MCF 10A (cell line): ENCODE measurements at places on chromosomes 4 and X. TPM values are rescaled to one million over a fixed set of nuclear protein-coding genes. Genes with fewer than 3 reads are reported as not detected.

SLC6A14 gene
- total RNA-seq, result 0.44 TPM in 1 of 2 replicates, not detected in the other

DNA sequence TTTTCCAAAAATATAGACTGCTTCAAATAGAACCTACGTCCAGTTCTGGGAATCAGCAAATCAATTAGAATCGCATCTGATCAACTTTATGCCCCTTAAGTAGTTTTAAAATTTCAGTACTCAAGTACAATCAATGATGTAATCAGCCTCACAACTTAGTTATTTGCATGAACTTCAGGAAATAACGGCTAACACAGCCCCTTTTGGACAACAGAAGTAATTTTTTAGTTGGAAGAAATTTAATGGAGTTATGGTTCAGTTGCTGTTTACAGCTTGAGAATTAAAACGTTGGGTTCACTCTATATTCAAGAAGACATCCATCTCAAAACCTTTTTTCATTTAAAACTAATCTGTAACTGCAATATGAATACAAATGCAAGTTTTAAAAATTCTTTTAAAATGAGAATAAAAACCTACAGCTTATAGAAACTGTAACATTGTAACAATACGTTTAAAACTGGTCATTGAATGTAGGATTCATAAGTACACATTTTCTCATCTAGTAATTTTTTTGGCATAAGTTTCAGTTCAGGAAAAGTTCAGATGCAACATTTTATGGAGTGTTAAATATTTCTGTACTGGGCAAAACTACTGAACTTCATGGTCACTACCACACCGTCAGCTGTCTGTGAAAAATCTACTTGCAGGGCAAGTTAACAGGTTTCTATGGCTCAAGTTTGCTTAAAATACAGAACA is 956 bp downstream of the TAPT1 start:
- H3K27ac ChIP-seq, result peak overlapping the region; percentile 61
- no peak for DNase-seq
- peaks cover 8% of the 10 kb centered on the region for H3K36me3 ChIP-seq
- peak overlapping the region; percentile 73 for H3K4me3 ChIP-seq
- no peaks in the 10 kb centered on the region for H3K27me3 ChIP-seq
- H3K4me1 ChIP-seq, result peaks cover 27% of the 10 kb centered on the region

- H3K4me1 ChIP-seq, result no peaks in the 10 kb centered on the region
- H3K4me3 ChIP-seq, result no peak overlapping the region
- no peaks in the 10 kb centered on the region for H3K36me3 ChIP-seq
- H3K27ac ChIP-seq, result no peak overlapping the region
- DNase-seq, result no peak
Observed at GRCh38 chr4:123430031-123430430, 33.4 kb downstream of the SPRY1 start.

NAT8L gene
- total RNA-seq, result 0.79 and 0.93 TPM in 2 replicates

GRCh38 chr4:67939195-67939594 is 24.1 kb downstream of the TMPRSS11A start:
- H3K36me3 ChIP-seq, result no peaks in the 10 kb centered on the region
- H3K27me3 ChIP-seq, result no peaks in the 10 kb centered on the region
- H3K4me3 ChIP-seq, result no peak overlapping the region
- H3K4me1 ChIP-seq, result no peaks in the 10 kb centered on the region
- no peak for DNase-seq

DNA sequence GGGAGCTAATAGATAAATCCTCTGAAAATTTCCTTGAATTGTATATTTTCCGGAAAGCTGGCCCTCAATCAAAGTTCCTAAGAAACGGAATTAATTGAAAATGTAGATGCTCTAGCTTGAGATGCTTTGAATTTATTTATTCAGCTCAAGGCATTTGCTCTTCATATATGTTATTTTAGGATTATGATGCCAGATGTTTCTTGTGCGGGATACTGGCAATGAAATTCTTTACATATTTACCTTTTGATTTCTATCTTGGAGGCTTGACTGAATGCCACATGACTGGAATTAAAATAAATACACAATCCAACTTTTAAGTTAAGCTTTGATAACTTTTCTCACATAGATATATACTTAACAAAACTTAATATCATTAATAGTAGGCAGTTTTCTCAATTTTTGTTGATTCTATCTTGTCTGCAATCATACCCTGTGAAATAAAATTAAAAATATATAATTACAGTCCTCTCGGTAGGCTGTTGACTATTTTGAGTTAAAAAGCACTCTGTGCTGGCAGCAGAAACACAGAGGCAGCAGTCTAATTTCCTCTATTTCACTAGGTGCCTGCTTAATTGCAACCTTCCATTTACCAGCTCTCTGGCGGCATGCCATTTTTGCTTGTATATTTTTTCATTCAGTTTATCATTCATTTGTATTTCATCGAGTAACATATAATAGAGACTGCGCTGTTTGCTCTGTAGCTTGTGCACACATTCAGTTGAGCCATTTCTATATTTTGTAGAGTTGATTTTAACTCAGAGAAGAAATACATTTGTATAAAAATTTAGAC is 991.5 kb downstream of the ADGRL3 start:
- no peaks in the 10 kb centered on the region for H3K36me3 ChIP-seq
- H3K4me1 ChIP-seq, result no peaks in the 10 kb centered on the region
- H3K27ac ChIP-seq, result no peak overlapping the region
- DNase-seq, result no peak
- no peak overlapping the region for H3K4me3 ChIP-seq
